ENCODE measurements at places on chromosomes 11 and 22.

GRCh38 chr11:61413496-61413895 lies 16.3 kb downstream of the CPSF7 start:
- DNase-seq, result no peak

GRCh38 chr11:128909438-128910125 lies 18.4 kb downstream of the KCNJ5 start:
- DNase-seq, result no peak

DNA sequence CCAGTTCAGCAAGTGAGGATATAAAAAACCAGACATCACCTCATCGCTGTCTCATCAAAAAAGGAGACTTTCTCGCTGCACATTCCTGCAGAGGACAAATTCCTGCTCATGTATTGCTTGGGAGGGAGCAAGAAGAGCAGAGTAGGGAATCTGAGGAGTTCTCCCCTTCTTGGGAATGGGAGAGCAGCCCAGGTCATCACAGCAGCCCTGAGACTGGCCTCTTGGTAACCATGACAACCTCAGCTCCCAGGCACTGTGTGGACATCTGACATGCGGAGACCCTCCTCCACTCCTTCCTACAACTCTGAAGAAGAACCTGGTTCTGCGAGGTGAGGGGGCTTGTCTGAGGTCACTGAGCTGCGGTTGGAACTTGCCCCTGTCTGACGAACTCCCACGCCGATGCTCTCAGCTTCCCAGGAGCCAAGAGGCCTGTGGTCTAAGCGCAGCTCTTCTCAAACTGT lies 17.9 kb downstream of the RFPL1 start:
- DNase-seq, result no peak

DNA sequence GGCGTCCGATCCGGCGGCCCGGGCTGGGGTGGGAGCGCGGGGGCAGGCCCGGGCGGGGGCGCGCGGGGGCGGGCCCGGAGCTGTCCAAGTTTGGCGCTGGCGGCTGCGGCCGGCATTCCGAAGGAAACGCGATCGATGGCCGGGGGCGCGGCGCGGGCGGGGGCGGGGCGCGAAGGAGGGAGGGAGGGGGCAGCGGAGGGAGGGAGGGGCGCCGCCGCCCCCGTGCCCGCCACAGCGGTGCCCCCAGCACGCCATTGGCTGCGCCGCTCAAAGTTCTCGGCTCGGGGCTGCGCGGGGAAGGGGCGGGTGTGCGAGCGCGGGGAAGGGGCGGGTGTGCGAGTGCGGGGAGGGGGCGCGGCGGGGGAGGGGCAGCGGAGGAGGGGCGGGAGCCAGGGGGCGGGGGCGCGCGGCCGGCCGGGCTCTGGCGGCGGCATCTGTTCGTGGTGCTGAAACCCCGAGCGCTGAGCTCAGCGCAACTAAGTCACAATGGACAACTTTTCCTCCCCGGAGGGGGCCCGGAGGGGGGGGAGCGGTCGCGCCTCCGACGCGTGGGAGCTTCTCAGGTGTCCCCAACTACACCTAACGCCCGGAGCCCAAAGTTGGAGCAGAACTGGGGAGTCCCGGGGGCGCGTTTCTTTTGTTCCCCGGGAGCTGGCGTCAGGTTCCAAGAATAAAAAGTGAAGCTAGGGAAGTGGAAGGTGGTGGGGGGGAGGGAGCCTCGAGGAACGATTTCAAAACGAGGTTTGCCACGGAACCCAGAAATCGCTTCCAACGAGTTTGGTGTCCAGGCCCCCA lies 2.2 kb downstream of the PHF21B start:
- no peak for DNase-seq

GRCh38 chr22:29641700-29642330 lies 38.4 kb downstream of the NF2 start:
- DNase-seq, result no peak

GRCh38 chr11:1453611-1454034 lies 33.0 kb downstream of the MOB2 start:
- no peak for DNase-seq

All from stimulated activated CD8-positive, alpha-beta memory T cell treated with anti-CD3 and anti-CD28 coated beads, Interleukin-4, amount 100 ng/mL, for 4 hours (primary cell).